Activated CD4-positive, alpha-beta memory T cell treated with anti-CD3 and anti-CD28 coated beads, Interleukin-2, amount 10 ng/mL, durations not matched to agents 7 days and 5 days (primary cell): ENCODE measurements at places on chromosomes 16 and 17. TPM values are rescaled to one million over a fixed set of nuclear protein-coding genes. Genes with fewer than 3 reads are reported as not detected.

Gene SMARCE1
- total RNA-seq: 96.7 TPM

GRCh38 chr16:74698222-74698621 is 2.4 kb downstream of the MLKL start:
- H3K4me1 ChIP-seq: peaks cover 57% of the 10 kb centered on the region
- H3K36me3 ChIP-seq: peaks cover 48% of the 10 kb centered on the region
- H3K27ac ChIP-seq: peak overlapping the region; percentile 81
- no peak for DNase-seq
- peak overlapping the region; percentile 96 for H3K4me3 ChIP-seq

DNA sequence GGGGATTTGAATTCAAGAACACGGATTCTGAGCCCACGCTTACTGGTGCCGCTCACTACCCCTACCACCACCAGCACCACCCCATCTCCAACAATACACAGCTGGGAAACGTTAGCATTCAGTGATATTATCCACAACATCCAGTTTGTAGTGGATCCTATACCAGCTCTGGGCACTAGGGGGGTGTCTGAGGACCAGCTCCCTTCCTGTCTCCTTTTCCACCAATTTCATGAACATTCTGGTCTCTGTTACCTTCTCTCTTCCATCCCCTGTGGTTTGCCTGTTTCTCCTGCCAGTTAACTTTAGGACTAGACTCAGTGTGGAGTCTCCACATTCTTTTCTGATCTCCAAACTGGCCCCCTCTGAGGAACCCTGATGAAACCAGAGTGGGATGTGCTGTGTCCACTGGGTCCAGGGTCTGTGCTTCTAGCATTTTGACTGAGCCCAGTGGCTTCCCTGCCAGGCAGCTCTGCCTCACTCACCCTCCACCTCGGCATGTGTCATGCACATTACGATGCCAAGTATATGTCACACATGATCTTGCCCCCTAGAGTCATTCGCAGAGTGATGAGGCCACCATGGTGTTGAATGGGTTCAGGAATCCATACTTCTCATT is 187.0 kb upstream of the CDH13 start:
- no peak overlapping the region for H3K4me3 ChIP-seq
- H3K27ac ChIP-seq: no peak overlapping the region
- H3K27me3 ChIP-seq: peaks cover under 1% of the 10 kb centered on the region
- no peaks in the 10 kb centered on the region for H3K4me1 ChIP-seq

DNA sequence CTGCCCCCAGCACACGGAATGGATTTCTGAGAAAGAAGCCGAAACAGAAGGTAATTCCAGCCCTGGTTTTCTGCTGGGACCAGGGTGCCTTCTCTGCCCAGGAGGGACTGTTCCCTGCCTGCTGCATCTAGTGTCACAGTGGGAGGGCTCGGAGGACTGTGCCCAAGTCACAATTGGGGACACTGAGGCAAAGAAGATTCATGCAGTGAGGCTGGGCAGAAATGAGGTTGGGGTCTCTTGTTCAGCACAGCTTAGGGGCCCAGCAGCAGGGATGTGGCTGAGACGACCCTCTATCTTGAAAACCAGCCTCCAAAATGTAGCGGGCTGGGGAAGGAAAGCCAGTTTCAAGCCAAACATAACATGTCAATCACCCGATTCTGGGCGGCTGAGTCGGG is 592 bp downstream of the IL21R start:
- peaks cover 6% of the 10 kb centered on the region for H3K27me3 ChIP-seq
- peak overlapping the region; percentile 96 for H3K27ac ChIP-seq
- H3K36me3 ChIP-seq: peaks cover 20% of the 10 kb centered on the region
- peaks cover 76% of the 10 kb centered on the region for H3K4me1 ChIP-seq
- no peak for DNase-seq
- peak overlapping the region; percentile 92 for H3K4me3 ChIP-seq

GRCh38 chr17:8846768-8847211 is 20.7 kb downstream of the PIK3R6 start:
- H3K27me3 ChIP-seq: peaks cover 2% of the 10 kb centered on the region
- no peaks in the 10 kb centered on the region for H3K4me1 ChIP-seq
- no peak overlapping the region for H3K27ac ChIP-seq
- no peaks in the 10 kb centered on the region for H3K36me3 ChIP-seq
- no peak overlapping the region for H3K4me3 ChIP-seq
- no peak for DNase-seq

DNA sequence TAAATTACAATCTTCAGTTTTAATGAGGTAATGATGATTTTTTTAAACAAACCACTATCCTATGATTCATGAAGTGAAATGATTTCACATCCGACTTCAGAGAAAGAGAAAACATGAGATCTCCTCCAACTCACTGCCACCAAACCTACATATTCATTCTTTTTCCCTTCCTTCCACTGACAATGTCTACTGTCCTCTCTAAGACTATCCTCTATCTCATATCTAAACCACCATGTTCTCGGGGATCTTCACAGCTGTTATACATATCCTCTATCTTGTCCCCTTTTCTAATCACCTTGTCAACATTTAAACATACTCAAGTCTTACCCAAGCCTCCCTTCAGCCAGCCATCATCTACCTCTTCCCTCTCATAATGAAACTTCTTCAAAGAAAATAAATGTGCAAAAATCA is 53.5 kb downstream of the SMURF2 start:
- no peaks in the 10 kb centered on the region for H3K36me3 ChIP-seq
- DNase-seq: no peak
- no peak overlapping the region for H3K4me3 ChIP-seq
- no peaks in the 10 kb centered on the region for H3K27me3 ChIP-seq
